ENCODE measurements at places on chromosomes 12 and 14. TPM values are rescaled to one million over a fixed set of nuclear protein-coding genes. Genes with fewer than 3 reads are reported as not detected.
A peak's percentile ranks its signal among the peaks of the same experiment; 100 is the strongest.

GRCh38 chr12:3091038-3091319 lies 13.8 kb downstream of the TSPAN9 start:
- no peak for DNase-seq

DNA sequence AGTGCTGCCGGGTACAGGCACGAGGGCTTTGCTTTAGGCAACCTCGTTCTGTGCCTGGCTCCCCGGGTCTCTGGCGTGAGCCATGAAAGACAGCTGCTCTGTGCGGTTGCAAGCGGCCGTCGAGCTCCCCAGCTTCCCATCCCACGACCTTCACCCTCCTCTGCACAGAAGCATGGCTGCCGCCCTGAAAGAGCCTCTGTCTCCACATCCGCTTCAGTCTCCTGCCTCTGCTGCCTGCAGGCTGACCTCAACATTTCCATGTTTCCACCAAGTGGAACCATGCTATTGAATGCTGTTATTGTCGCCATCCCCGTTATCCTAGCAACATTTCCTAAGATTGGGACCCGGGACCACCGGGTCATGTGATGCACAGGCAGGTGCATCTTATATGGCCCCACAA lies 57.1 kb downstream of the KDM2B start:
- no peak for DNase-seq

- DNase-seq = no peak
Observed at GRCh38 chr14:65100922-65101541, 1.3 kb downstream of the MAX start.

DNA sequence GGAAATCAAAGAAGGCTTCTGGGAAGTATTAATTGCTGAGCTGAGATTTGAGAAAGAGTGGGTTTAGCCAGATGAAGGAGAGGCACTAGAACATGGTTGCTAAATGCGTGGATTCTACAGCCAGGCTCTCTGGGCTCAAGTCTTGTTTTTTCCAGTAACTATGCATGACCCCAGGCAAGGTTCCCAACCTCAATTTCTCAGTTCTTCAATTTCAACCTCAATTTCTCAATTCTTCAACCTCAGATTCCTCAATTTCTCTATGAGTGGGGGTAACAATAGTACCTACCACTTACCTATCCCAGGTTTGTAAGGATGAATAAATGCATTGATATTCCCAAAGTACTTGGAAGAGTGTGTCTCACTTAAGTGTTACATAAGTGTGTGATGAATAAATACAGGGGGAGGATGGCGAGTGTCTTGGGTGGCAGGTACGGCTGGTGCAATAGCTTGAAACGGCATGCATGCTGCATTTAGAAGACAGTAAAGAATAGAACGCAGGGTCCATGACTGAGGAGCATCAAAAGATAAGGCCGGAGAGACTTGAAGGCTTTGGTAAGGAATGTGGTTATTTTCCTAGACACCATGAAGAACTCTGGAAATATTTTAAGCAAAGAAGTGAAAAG lies 149.1 kb upstream of the ATP2B1 start:
- DNase-seq = no peak

- DNase-seq = no peak
Observed at GRCh38 chr14:105525861-105526775, at the start of gene TMEM121. TMEM121 (plus strand) TSS chr14:105526583; CDS start chr14:105528835, 2,252 bp downstream.

- no peak for DNase-seq
Observed at GRCh38 chr14:102506626-102506925, 3.0 kb downstream of the ANKRD9 start.

DNA sequence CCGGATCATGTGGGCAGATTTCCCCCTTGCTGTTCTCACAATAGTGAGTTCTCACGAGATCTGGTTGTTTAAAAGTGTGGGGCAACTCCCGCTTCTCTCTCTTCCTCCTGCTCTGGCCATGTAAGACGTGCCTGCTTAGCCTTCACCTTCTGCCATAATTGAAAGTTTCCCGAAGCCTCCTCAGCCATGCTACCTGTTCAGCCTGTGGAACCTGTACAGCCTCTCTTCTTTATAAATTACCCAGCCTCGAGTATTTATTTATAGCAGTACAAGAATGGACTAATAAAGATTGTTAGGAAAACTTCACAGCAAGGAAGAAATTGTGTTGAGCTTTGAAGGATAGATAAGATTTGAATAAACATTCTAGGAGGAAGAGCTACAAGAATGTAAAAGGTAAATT lies 52.1 kb downstream of the KDM5A start:
- no peak for DNase-seq

DNA sequence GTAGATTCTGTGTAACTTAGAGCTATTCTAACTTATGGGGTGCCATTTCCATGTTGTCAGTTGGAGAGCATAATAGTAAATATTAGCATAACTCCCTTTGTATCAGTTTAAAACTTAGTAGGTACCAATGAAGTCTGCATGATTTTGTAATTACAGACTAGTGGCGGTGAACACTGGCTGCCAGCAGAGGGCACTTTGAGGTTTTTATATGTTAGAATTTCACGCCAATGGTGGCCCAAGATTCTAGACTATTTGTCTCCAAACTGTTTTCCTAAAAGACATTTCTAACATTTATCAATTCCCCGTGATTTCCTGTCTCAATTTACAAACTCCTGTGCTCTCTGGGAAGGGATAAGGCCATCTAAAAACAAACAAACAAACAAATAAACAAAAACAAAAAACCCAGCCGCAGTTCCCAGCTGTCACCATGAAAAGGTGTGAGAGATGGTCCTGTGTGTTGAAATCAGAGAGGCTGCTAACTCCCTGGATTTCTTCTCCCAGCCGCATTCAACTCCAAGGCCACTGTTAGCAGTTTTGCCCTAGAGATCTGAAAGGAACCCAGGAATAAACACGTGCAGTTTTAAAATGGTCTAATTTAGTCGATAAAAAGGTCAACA lies 57.6 kb downstream of the BRMS1L start:
- no peak for DNase-seq

GRCh38 chr14:24072436-24072835 lies 1.1 kb downstream of the CPNE6 start:
- no peak for DNase-seq

- DNase-seq = no peak
Observed at GRCh38 chr12:129559776-129560175, 344.0 kb downstream of the TMEM132D start.

- no peak for DNase-seq
Observed at GRCh38 chr12:123720141-123720814, 8.1 kb downstream of the ATP6V0A2 start.

- no peak for DNase-seq
Observed at GRCh38 chr12:12323591-12323990, 26.5 kb downstream of the MANSC1 start.

DNA sequence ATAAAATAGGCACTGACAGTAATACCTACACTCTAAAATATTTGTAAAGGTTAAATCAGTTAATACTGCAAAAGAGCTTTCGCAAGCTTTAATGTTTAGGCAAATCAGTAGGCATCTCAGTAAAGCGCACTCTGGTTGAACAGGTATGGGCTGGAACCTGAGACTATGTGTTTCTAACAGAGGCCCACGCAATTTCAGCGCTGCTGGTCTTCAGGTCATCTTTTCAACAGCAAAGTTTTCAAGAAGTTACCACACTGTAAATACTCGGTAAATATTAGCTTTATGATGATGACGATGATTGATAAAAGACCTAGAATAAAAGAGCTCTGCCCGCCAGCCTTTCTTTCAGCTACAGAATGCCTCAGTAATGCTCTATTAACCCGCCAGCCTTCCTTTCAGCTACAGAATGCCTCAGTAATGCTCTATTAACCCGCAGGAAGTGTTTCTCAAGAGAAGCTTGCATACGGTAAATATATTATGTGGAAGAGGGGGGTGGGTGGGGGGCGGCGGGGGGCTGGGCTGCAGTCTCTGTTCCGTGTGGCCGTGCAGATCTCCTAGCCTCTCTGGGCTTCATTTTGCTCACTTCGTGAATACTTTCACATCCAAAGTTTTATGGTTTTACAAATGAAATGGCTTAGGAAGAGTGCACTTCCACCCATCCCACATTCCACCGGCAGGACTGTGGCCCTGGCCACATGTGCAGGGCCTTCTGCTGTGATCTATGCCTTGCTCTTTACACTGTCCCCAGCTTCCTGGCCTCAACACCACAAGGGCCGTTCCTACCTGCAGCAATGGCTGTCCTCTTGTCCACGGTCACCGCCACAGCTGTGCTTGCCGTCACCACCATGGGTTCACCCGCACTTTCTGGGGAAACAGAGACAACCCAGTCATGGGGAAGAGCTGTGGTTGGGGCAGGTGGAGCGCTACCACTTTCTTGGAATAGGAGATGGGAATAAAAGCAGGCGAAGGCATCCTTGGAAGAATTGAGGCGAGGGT lies 19.9 kb downstream of the LRTM2 start:
- no peak for DNase-seq

DNA sequence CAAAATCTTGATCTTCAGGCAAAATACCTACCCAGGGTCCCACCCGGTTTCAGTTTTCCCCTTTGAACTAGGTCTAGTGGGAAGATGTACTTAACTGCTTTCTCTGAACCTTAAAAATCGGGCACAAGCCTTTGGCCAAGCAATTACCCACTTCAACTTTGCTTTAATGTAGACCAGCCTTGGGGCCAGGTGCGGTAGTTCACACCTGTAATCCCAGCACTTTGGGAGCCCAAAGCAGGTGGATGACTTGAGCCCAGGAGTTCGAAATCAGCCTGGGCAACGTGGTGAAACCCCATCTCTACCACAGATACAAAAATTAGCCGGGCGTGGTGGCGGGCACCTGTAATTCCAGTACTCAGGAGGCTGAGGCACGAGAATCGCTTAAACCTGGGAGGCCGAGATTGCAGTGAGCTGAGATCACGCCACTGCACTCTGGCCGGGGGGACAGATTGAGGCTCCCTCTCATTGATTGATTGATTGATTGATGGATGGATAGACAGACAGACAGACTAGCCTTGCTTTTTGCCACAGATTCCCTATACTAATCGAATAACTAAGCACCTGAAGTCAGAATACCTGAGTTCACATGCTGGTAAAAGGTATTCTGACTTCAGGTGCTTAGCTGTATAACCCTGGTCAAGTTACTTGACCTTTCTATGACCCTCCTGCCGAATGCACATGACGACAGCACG lies 1.9 kb downstream of the CLIP1 start:
- DNase-seq = no peak

DNA sequence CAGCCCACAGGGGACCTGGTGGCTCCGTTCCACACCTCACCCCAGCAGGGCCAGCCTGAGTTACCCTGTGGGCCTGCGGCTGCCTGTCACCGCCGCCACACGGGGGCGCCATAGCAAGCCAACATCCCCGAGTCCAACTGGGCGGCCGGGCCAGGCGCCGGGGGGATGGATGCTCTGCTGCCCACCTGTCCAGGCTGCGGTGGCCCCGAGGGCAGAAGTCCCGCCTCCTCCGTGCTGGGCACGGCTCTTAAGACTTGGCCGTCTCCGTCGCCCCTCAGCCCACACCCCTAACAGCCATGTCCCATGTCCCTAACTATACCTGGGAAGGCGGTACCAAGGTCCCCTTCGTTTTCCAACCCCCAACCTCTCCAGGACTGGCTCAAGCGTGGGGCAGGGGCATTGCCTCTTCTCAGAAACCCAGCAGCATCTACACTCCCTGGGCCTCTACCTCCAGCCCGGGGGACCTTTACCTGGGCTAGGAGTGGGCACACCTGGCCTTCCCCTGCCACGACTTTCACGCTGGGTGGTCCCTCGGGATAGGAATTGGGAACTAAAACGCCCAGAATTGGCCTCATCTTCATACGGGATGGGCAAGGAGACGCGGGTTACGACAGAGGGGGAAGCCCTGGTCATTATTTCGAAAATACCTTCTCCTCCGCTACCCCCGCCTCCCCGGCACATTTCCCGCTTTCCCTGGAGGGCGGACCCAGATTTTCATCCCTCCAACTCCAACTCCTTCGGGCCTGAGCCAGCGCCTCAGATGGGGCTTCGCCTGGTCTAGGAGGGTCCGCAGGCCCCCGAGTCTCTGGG lies 1.1 kb upstream of the CYP46A1 start:
- DNase-seq = peak; percentile 70

DNA sequence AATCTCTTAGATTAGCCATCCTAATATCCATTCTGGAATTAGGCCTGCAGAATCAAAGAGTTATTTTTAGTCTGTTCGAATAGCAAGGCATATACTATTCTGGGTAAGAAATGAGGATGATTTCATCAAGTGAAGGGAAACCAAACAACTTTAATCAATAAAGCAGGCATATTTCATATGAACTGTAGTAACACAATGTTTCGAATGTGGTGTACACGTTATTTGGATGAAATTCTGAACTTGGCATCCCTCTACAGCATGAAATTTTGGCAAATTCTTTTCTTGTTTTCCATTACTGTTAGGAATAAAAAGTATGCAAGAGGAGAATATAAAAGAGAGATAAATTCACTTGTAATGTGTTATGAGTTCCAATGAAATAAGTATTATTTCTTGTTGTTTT lies 1233.3 kb upstream of the SEL1L start:
- DNase-seq = no peak

GRCh38 chr12:104599272-104600035 lies 142.7 kb downstream of the CHST11 start:
- no peak for DNase-seq

GRCh38 chr14:24809135-24809534 lies 175.1 kb upstream of the GZMB start:
- DNase-seq = no peak

DNA sequence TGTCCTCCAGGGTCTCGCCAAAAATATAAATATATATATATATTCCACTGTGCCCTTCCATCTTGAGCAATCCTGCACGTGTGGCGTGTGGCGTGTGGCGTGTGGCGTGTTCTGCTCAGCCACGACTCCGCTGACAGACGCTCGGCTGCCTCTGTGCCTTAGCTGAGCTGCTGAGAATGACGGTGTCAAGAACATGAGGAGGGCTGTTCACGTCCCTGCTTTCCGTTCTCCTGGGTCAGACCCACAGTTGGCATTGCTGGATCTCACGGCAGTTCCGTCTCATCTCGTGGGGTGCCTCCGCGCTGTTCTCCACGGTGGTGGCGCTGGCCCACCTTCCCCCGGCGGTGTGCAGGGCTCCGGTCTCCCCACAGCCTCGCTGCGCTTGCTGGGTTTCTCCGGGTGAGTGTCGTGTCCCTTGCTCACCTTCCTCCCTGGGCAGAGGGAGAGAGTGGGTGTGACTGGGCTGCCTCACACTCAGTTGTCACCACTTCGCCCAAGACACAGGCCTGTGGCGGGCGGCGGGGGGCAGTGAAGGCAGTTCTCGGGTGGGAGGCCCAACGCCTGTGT lies 9.4 kb downstream of the GPR132 start:
- no peak for DNase-seq

DNA sequence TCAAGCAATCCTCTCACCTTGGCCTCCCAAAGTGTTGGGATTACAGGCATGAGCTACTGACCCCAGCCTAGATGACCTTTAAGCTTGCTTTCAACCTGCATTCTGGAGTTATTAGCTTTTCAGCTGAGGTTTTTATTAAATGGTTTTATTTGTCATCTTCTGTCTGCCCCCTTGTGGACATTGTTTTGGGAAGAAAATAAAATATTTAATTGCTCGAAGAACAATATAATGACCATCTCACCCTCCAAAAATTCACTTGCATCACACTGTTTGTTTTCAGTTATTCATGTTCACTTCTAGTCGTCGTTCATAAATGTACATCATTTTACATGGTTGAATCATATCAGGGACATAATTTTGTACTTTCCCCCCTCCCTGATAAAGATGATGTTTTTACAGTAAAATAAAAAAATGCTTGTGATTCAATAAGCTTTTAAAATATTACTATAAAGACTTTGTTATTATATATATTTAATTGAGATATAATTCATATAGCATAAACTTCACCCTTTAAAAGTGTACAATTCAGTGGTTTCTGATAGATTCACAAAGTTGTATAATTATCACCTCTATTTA lies 10.1 kb upstream of the SPATS2 start:
- DNase-seq = no peak

TMEM229B gene
- 3.3 TPM for total RNA-seq

NEUROD4 gene
- not detected for total RNA-seq

MEG3 gene
- not detected for total RNA-seq

DPPA3 gene
- not detected for total RNA-seq

FAIM2 gene
- total RNA-seq = not detected
